ENCODE measurements at places on chromosomes 7 and 10.
A peak's percentile ranks its signal among the peaks of the same experiment; 100 is the strongest.

GRCh38 chr7:122304996-122305421 is 459 bp upstream of the FEZF1 start:
- peak; percentile 5 for DNase-seq

DNA sequence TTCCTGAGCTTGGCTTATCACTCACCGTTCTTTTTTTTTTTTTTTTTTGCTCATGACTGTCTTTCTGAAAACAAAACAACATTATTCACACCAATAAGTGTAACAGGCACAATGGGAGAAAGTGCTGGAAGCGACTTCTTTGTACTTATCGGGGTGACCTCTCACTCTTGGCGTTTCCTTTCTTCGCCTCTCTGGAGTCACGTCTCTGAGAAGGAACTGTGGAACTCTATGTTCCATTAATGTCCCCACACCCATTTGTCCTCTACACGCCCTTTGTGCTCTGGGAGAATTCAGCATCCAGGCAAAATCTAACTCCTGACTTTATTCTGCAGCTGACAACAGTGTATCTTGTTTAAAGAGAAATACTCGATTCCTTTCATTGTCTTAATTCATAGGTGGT is 70.8 kb upstream of the FAM204A start:
- no peak for DNase-seq

DNA sequence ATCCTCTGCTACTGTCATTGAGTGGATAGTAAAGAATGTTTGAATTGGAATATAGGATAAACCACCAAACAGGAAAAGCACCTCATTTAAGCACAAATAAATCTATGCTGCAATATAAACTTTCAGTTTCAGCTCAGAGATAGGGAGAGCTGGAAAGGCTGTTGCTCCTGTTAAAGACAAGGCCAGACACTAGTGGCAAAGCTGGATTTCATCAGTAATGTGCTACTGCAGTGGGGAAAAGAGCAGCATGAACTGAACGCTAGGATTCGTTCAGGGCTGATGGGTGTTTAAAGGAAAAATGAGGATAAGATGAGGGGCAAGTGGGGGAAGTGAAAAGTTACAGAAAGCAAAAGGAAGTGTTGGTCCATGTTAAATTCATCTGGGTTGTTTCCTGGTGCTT is 775.4 kb upstream of the COBL start:
- no peak for DNase-seq

DNA sequence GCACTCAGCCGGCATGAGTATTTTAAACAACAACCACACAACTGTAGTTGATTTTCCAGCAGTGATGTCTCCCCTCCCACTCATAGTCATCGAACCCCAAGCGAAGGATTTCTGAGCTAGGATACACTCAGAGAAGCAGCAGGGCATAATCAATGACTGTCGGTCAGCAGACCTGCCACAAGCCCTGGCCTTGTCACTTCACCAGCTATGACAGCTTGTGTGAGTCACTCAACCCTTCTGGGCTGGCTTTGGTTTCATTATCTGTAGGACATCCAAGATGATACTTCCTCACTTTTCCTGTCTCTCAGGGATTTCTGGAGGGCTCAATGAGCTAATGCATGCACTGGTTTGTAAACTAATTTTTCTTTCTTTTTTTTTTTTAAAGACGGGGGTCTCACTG is 22.0 kb upstream of the UBE3C start:
- no peak for DNase-seq

DNA sequence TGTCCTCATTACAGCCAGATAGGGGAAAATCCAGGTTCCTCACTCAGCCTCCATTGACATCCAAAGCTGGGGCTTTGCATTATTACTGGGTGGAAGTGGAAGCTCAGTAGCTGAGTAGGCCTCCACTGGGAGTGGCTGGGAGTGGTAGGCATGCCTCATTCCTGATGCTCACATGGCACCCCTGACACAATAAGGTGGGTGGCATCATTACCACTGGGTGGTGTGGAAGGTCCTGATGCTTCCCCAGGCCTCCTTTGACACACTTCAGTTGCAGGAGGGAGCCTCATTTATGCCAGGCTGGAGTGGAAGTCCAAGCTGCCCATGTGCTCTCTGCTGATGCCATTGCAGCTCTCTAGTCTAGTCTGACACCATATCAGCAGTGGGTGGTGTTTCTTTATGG is 48.2 kb upstream of the GPR141 start:
- DNase-seq = no peak

DNA sequence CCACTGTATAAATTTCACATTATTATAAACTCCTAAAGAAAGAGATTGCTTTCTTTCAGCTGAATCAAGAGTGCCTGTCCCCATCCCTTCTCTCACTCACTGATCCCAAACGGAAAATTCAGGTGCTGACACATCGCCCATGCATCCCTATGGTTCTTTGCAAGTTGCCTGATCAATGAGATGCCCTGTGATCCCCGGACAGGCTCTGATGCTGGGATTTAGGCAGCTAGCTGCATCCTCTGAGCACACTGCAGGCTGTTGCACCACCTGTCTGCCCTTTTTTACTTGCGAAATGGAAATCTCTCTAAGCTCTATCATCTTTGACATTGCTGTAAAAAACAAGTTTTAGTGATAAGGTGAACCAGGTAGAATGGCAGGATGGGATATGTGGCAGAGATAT is 456.5 kb downstream of the GATA3 start:
- DNase-seq = no peak

DNA sequence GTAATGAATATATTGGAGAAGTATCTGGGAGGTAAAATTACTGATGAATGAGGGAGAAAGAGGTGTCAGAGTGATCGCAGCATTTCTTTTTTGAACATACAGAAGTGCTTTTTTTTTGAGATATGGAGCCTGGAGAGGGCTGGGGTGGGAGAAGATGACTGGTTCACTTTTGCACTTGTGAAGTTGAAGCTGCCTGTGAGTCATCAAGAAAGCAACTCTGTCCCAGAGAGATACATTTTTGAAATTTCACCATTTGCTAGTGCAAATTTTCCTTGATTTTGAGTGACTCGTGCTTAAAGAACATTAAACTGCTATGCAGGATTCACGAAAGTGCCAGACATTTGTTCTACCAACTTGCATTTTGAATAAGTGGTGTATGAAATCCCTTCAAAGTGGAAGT is 81.8 kb downstream of the ADRA2A start:
- no peak for DNase-seq

DNA sequence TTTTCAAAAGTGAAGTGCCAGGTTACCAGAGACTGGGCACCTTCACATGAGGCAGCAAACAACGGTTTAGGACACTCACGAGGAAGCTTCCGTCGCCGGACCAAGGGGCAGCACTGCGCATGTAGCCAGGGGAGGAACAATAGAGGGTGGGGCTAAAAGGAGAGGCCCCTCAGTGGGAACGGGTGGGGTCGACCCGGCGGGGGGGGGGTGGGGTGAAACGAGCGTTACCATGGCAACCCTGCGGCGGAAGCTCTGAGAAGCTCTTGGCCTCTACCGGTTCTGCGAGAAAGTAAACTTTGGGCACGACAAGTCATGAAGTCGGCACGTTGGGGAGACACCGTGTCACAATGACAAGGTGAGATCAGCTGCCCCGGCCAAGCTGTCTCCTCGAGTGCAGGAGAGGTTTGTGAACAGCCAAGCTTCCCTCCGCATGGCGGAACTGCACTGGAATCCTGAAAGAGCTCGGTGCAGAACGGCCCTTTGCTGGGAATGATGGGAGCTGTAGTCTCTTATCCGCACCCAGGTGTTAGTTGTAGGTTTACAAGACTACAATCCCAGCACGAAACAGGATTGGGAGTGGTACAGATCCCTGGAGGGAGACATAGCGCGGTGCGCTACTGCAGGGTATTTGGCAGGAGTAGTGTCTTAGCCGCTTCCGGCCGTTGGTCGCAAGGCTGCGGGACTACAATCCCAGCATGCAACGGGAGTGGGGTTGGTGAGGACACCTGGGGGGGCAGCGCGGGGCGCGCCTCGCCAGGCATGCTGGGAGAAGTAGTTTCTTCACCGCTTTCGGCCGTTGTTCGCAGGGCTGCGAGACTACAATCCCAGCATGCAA is 72.8 kb upstream of the ZNF722 start:
- peak; percentile 0 for DNase-seq

- peak; percentile 56 for DNase-seq
These were observed 22.4 kb downstream of the ADGRA1 start for GRCh38 chr10:133110133-133110532.

GRCh38 chr7:41323806-41324205 is 379.1 kb downstream of the INHBA start:
- DNase-seq = no peak

GRCh38 chr7:7789551-7789988 is 71.2 kb upstream of the RPA3 start:
- no peak for DNase-seq

DNA sequence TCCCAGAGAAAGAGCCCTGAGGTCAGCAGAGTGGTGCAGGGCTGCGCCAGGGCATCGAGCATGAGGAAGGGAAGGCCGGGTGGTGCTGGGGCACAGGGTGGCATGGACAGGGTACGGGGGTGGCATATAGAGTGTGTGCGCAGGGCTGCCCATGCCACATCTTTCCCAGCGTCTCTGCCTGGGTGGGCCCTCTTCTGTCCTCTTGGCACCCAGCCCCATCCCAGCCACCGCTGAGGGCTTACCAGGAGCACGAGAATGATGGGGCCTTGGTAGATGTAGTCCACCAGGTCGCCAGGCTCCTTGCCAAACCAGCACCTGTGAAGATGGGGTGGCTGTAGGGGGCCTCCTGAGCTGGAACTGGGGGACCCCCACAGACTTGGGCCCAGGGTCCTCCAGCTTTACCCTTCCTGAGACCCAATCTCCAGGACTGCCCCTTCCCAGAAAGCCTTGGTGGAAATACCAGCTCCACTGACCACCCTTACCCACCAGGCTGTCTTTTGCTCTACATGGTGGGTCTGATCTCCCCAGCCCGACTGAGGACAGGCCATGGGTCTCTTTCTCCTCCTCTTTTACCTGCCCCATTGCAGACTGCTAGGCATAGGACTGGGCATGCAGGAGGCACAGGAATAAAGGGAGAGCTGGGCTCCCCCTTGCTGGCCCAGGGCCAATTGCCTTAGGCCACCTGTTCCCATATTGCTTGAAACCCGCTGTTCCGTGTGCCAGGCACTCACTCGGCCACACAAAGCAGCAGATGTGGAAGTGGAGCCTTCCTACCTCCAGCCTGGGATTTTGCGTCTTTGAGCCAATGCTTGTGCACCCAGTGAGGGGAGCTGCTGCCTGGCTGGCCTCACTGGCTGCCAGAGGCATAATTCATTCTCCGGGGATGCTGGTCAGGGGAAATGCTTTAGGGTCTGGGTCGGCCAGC is 21.7 kb downstream of the CRHR2 start:
- DNase-seq = no peak

- DNase-seq = peak; percentile 1
These were observed 838.8 kb downstream of the GRID1 start for GRCh38 chr10:85527616-85528317.

- peak; percentile 50 for DNase-seq
These were observed 16.5 kb downstream of the NPFFR1 start for GRCh38 chr10:70267161-70267933.

DNA sequence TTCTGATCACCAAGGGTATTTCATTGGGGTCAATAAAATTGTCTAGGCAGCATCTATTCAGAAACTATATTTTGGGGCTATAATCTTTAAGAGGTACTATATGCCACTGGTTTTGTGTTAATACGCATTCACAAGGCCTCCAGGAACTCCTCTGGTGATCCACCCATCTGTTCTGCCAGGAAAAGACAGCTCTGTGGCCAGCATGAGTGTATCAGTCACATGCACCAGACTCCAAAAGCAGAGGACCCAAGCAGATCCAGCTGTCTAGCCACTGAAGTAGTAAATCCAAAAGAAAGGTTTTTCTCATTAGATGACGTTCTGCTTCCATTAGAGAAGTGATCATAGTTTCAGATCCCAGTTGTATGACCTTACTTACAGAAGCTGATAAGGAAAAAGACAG is 199.6 kb upstream of the CELF2 start:
- no peak for DNase-seq

DNA sequence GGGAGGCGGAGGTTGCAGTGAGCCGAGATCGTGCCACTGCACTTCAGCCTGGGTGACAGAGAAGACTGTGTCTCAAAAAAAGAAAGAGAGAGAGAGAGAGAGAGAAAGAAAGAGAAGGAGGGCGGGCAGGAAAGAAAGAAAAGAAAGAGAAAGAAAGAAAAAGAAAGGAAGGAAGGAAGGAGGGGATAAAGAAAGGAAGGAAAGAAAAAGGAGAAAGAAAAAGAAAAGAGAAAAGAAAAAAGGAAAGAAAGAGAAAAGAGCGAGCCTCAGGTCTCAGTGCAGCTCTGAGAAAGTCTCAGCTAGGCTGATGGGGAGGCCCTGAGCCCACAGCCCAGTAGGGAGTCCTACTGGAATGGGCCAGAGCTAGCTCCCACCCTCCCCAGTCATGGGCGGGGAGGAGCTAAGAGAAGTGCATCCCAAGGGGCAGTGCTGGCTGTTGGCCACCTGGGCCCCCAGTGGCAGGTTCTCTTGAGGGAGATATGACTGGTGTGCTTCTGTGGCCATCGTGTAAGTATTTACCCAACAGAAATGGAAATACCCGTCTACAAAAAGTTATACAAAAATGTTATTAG is 69.3 kb downstream of the ABRAXAS2 start:
- DNase-seq = no peak

GRCh38 chr7:152145853-152146466 is 120.5 kb downstream of the GALNT11 start:
- peak; percentile 89 for DNase-seq

GRCh38 chr10:126639084-126639483 is 31.4 kb downstream of the C10orf90 start:
- no peak for DNase-seq

- no peak for DNase-seq
These were observed 249.7 kb downstream of the TNS3 start for GRCh38 chr7:47332213-47332612.

DNA sequence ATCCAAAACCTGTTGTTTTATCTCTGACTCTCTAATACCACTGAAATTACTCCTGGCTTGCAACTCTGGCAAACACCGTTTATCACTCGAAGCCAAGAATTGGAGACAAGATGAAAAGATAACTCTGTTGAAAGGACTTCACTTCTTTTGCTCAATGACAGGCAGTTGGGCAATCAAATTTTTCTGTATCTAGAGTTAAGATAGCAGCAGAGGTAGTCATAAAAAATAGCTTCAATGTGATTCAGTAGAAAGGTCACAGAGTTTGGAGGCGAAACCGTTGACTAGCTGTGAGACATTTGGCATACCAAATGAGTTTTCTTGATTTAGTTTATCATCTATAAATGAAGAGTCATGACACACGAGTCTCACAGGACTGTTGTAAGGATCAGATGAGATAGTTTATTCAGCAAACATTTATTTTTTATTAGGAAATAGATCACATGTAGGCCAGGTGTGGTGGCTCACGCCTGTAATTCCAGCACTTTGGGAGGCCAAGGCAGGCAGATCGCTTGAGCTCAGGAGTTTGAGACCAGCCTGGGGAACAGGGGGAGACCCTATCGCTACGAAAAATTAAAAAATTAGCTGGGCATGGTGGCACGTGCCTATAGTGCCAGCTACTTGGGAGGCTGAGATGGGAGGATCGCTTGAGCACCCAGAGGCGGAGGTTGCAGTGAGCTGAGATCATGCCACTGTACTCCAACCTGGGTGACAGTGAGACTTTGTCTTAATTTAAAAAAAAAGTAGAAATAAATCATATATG is 23.6 kb downstream of the AKR1B1 start:
- no peak for DNase-seq

GRCh38 chr10:14326581-14326980 is 4.1 kb downstream of the FRMD4A start:
- DNase-seq = no peak

GRCh38 chr10:66671562-66671961 is 254.3 kb upstream of the LRRTM3 start:
- no peak for DNase-seq

GRCh38 chr7:24778543-24779282 is 21.4 kb upstream of the GSDME start:
- no peak for DNase-seq

Measured in dermis blood vessel endothelial cell (primary cell).